ENCODE measurements at places on chromosomes 6 and 20.

DNA sequence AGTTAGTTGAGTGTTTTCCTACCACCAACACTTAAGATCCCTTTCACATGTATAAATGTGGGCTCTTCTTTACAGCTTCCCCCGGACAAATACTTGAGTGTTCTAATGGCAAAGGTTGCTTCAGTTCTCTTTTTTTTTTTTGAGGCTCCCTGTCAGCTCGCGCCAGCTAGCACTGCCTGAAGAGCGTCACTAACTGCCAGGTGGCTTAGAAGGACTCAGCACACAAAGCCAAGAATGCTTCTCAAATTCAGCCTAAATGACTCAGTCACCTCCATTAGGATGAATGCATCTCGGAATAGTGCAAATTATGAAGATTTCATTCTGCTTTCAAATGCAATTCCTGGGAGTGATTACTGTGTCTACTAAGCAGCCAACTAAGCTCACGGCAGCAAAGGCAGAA is 150.7 kb upstream of the BTBD3 start:
- DNase-seq = no peak

DNA sequence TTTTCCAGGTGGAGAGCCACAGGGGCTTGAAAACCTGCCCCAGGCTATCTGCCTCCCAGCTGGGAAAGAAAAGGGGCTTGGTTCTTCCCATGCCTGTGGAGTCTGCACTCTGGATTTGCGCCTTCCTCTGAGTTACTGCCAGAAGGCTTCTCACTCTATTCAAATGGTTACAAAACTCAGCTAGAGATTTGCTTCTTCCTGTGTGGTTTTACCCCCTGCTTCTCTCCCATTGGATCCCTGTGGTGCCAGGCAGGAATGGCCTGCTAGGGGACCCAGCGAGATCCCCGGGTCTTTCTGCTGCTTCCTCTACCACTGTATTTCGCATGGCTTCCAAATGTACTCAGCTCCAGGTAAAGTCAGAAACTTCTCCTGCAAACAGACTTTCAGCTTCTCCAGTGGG is 192.0 kb upstream of the HS3ST5 start:
- DNase-seq = no peak

DNA sequence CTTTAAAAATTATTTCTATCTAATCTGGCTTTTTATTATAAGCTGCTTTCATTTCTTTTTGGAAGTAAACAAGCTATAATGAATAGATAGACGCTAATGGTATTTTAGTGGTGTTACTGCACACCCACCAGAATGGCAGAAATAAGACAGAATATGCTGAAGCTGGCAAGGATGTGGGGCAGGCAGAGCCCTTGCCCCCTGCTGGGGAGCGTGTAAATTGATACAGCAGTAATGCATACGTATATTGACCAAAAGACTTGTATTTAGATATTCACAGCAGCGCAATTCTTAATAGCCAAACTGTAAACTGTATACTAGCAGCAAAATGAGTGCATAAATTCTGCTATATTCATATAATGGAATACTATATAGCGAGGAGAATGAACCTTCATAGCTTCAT is 35.3 kb downstream of the TMEM181 start:
- DNase-seq = no peak

GRCh38 chr6:106037060-106037459 is 49.1 kb upstream of the PRDM1 start:
- no peak for DNase-seq

DNA sequence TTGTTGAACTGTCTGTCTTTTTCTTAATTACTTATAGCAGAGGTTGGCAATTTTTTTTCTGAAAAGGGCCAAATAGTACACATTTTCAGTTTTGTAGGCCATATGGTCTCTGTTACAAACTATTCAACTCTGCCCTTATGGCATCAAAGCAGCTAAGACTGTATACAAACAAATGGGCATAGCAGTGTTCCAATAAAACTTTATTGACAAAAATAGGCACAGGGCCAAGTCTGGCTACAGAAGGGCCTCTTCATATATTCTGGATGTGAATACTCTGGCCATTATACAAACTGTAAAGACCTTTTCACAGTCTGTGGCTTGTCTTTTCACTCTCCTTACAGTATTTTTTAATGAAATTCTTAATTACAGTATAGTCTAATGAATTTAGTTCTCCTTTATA is 132.1 kb downstream of the PREX1 start:
- DNase-seq = no peak

DNA sequence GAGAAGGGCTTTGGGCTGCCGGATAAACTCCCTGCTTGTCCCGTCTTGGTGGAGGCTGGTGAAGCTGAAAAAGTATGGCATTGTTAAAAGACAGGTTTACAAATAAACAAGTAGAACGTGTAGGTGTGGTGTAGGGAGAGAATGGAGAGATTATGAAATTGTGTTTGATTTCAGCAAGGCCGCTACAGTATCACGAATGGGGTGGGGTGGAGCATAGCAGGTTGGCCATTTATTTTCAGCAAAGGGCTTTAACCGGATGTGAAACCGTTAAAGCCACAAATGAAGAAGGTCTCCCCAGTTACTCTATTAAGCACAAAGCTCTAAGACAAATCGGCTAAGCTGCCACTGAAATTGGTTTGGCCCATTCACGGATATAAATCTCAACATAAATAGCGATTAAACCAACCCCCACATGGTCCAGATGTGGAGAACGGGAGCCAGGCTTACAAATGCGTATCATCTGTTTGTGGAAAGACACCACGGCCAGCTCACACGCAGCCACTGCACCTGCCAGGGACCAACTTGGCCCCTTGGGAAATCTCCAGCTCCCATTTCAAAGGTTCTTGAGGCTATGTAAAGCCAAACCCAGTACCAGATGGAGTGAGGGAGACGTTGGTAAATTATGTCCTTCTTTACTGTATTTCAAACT is 94.0 kb downstream of the ZMYND8 start:
- no peak for DNase-seq

DNA sequence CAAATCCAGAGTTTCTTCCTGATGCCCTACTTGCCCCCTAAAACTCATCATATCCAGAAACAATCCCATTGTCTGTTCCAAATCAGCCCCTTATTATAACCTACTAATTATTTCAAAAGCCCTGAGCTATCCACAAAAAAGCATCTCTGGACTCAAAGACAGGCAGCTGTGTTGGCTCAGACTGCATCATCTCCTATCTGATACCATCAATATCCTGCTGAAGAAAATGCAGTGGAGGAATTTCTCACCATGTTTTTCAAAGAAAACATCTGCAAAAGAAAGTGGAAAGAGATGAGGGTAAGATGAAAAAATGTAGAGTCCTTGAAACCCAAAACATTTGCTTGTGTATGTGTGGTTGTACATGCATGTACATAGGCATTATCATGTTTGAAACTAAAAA is 153.0 kb upstream of the DEFB112 start:
- DNase-seq = no peak

GRCh38 chr6:36357872-36358225 is 21.2 kb upstream of the BNIP5 start:
- no peak for DNase-seq

GRCh38 chr20:61733891-61734732 is 331.6 kb downstream of the TAF4 start:
- DNase-seq = no peak

DNA sequence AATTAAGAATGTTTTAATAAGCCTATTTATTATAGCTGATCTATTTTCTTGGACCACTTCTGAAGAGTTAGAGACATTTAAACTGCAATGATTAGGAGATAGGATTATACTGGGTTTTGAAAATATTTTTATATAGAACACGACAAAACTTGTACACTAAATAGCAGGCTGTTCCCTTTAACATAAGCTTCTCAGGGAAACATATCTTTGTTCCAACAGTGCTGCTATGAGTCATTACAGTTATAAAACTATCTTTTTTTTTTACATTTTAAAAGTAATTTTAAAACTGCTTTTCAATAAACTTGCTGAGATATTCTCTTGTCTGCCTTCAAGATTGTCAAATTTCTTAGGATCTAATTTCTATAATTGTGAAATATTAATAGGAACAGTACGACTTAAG is 389.1 kb downstream of the ARHGAP18 start:
- DNase-seq = no peak

DNA sequence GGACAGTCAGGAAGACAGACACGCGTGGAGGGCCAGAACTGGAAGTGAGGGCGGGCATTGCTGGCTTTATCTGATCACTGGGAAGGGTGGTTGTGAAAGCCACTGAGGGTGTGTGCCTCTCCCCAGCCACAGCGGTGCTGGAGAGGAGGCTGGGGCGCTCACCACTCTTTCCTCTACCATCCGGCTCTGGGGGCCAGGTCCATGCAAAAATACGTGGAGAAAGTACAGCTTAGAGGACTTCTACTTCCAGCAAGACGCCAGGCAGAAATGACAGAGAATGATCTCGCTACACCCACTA is 148.8 kb upstream of the RPS6KA2 start:
- DNase-seq = no peak

- DNase-seq = peak; percentile 4
Measured at GRCh38 chr6:31042806-31043205, 32.5 kb downstream of the MUC22 start.

DNA sequence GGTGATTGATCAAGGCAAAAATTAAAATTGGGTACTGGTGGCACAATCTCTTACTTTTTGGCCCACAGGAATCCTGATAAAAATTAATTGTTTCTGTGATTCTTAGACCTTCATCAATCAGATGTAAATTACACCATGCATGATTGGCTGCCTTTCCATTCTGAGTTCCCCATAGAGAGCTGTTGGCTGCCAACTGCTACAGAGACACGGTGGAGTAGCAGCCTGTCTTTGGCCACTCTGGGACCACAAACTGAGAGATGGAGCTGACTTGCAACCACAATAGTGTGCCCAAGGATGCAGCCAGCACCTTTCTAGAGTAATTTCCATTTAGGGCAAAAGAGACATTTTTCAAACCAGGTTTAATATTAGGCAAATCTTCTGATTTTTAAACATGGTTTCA is 274.3 kb upstream of the MMS22L start:
- DNase-seq = no peak

GRCh38 chr6:11298651-11299420 is 66.4 kb upstream of the NEDD9 start:
- no peak for DNase-seq

DNA sequence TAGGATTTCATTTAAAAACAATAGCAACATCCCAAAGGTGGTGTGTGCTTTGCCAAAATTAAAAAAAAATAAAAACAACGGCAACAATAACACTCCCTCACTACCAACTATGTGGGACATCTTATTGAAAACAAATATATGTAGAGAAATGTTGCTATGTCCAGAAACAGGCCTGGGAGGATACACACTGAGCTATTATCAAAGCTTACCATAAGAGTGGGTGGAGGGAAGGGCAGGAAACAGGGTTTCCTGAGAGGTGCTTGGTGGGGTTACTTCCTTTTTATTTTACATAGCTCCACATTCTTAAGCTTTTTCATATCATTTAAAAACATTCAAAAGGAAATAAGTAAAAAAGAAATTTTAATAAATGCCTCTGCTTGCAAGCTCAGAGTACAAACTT is 150.0 kb upstream of the RIPOR2 start:
- DNase-seq = no peak

DNA sequence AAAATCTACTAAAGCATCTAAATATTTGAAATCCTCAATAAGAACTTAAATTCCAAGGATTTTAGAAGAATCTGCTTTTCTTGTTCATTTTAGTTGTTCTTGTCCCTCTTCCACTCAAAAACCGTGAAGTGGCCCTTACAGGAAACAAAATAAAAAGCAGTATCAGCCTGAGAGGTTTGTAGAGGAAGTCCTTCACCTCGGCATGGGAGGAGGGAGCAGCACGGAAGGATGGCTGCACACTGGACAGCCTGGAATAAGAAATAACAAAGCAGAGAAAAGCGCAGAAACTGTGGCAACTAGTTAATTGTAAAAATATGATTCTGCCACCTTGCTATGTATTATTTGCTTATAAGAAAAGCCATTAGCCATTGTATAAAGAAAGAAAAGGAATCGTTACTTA is 46.1 kb downstream of the RALGAPA2 start:
- DNase-seq = no peak

- no peak for DNase-seq
Measured at GRCh38 chr20:47354464-47354713, 2.1 kb downstream of the ZMYND8 start.

DNA sequence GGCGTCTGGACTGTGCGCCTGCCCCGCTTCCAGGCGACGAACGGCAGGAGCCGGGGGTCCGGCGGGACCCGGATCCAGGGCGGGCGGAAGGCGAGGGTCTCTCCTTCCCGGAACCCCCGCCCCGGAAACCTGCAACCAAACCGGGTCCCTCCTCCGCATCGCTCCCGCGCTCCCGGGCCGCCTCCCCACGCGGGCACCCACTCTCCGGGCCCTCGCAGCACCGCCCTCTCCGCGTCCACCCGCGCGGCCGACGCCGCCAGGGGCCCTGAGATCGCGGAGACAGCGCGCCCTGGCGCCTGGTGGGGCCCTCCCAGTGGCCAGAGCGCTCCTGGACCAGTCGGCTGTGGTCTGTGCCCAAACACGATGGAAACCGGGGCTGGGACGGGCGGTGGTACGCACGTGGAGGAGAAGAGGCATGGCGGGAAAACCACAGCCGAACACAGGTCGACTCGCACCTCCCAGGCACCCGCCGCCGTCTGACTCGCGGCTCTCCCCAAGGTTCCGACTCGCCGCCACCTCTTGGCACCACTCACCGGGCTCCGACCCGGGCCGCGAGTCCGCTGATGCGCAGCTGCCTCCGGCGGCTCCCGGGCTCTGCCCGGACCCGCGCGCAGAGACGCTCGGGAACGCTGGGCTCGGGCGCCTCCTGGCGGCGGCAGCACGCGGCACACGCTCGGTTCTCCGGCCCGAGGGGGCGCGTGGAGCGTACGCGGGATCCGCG is 7.9 kb downstream of the NKX2-2 start:
- DNase-seq = peak; percentile 67

GRCh38 chr20:4788314-4788713 is 66.6 kb downstream of the PRND start:
- DNase-seq = no peak

- DNase-seq = no peak
Measured at GRCh38 chr6:98769546-98769945, 64.8 kb upstream of the POU3F2 start.

- DNase-seq = no peak
Measured at GRCh38 chr6:151690303-151690702, 117.2 kb upstream of the ESR1 start.

DNA sequence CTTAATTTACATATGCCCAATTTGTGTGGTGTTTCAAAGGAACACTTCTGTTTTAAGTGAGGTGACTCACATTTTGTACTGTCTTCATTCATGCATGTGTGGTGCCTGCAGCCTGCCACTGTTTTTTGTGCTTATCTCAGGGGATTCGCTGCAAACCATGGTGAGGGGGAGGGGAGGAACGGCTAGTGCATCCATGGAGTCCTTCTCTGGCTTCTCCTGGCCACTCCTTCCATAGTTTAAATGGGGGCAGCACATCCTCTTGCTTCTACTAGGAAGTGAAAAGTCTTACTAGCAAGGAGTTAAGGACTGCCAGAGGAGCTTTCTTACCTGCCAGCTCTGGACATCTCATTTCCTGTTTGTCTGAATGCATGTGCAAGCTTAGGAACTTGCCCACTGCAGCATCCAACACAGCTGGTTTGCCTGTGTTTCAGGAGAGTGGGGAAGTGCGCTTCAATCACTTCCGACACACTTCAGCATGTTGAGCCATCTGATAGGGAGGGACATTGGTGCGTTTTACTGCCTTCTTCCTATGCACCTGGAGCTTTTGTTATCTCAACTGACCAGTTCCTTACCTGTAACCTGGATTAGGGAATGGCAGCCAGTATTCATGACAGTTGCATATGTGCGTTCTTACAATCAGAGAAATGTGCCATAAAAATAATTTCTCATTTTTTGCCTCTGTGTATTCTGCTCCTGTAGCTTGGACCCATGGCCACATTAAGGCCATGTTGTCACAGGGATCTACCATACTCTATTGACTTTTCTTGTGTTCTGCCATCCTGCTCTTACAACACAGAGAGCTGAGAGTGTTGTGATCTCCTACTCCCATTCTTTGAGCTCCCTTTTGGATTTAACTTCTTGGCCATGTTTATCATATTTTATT is 211.3 kb downstream of the ARID1B start:
- no peak for DNase-seq

Measured in activated CD4-positive, alpha-beta T cell treated with anti-CD3 and anti-CD28 coated beads, Interleukin-2, amount 50 U/mL, for 1 hour (primary cell).